Activated naive CD4-positive, alpha-beta T cell (primary cell): ENCODE measurements at places on chromosomes 16 and 17.

DNA sequence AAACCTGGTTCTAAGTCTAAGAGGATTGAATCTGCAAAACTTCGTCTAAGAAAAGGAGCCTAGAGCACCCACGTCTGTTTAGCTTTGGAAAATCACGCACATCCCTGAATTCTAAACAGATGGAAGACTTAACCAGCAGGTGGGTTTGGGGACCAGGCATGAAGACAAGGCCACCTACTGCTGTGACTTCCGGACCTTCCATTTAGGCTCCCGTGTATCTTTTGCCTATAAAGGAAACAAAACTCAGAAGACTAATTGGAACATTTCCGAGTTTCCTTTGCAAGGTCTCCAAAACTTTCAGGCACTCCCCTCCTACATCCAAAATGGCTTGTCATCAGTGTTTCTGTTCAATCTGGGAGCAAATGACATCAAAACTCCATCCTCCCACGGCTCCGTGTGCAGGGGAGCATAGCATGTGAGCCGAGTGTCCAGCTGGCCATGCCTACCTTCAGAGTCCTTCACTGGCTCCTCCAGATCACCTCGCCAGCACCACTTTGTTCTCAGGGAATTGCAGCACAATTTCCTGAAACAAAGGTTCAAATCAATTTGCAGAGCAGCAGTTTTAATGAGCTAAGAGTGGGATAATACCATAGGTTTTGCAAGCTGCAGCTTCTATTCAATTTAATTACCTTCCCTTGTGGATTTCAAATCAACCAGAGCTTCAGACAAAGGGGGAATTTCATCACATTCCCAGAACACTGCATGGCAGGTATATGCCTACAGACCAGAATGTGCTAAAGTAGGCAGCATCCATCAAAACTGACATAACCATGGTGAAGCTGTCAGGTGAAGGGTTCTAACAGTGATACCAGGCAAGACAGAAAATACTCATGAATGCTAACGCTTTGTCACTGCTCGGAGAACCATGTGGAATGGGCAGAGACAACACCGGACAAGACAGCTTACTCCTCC, 23.5 kb downstream of the CACNG1 start:
- no peak for DNase-seq

- DNase-seq, result no peak
Measured at GRCh38 chr17:42185621-42185930, 324 bp upstream of the HCRT start.

GRCh38 chr17:12391468-12391867, 274.2 kb upstream of the MYOCD start:
- DNase-seq, result no peak

DNA sequence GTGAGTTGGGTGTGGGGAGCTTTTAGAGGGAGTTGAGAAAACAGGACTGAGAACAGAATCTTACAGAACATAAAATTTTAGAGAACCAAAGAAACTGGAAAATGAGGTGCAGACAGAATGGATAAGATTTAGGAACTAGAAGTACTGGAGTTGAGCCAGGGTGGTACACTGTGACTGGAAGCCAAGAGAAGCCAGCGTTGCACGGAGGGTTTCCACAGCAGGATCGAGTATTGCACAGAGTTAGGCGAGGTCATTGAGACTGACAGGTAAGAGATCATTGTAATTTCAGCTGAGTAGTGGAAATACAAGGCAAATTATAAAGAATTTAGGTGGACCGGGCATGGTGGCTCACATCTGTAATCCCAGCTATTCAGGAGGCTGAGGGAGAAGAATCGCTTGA, 6.6 kb downstream of the GSDMA start:
- DNase-seq, result no peak

DNA sequence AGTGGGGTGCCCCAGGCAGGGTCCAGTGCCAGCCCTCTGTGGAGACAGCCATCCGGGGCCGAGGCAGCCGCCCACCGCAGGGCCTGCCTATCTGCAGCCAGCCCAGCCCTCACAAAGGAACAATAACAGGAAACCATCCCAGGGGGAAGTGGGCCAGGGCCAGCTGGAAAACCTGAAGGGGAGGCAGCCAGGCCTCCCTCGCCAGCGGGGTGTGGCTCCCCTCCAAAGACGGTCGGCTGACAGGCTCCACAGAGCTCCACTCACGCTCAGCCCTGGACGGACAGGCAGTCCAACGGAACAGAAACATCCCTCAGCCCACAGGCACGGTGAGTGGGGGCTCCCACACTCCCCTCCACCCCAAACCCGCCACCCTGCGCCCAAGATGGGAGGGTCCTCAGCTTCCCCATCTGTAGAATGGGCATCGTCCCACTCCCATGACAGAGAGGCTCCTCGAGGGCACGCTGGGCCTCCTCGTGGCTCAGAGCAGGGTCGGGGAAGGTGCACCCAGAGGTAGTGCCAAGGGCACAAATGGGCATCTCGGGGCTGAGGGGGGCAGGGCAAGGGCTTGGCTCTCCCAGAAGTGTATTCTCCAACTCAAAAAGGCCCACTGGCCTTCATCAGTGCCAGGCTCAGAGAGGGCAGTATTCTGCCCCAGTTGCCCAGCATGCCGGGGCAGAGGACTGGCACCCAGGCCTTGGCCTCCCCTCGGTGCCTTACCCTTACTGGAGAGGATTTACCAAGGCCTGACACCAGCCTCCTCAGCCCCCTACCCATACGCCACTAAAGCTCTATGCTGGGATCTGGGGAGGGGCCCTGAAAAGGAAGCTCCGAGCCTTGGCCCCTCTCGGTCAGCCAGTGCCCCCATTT, at the start of gene CDH5:
Gene CDH5 (plus strand): TSS at position 259 of the 867 bp plus-strand sequence. CDS start 12,647 bp downstream, outside the sequence.
- no peak for DNase-seq

- no peak for DNase-seq
Measured at GRCh38 chr16:69048328-69049120, 56.9 kb upstream of the HAS3 start.

- no peak for DNase-seq
Measured at GRCh38 chr17:4742133-4742532, 2.4 kb upstream of the CXCL16 start.

GRCh38 chr16:66250686-66251431, 115.6 kb upstream of the CDH5 start:
- no peak for DNase-seq

DNA sequence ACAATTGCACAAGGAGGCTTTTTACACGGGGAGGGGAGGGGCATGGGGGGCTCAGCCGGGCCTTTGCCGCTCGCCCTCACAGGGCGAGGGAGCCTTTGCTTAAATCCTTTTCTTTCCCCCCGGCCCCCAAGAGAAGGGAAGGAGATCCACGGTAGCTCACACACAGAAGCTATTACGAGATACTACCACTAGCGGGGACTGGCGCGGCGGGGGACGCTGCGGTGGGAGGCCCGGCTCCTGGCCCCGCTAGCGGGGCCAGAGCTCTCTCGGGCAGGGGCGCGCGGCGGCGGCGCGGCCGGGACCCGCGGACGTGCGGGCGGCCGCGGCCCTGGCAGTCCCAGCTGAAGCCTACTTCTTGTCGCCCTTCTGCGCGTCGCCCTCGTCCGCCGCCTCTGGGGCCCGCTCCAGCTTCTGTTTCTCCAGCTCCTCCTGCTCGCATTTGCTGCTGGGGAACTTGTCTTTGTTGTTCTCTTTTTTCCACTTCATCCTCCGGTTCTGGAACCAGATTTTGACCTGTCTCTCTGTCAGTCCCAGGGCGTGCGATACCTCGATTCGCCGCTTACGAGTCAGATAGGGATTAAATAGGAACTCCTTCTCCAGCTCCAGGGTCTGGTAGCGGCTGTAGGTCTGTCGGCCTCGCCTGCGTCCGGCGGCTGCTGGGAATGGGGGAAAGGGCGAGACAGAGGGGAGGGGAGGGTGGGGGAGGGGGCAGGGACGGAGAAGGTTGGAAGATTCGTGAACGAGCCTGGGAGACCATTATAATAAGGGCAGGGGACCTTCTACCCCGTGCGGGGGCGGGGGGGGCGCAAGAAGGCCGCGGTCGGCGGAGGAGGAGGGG, 2.0 kb downstream of the HOXB8 start:
- DNase-seq, result no peak

- no peak for DNase-seq
Measured at GRCh38 chr16:6250511-6250910, 1082.1 kb upstream of the RBFOX1 start.

- no peak for DNase-seq
Measured at GRCh38 chr16:50881956-50882355, 140.1 kb downstream of the CYLD start.

GRCh38 chr17:66405836-66406677, 103.6 kb downstream of the PRKCA start:
- no peak for DNase-seq

DNA sequence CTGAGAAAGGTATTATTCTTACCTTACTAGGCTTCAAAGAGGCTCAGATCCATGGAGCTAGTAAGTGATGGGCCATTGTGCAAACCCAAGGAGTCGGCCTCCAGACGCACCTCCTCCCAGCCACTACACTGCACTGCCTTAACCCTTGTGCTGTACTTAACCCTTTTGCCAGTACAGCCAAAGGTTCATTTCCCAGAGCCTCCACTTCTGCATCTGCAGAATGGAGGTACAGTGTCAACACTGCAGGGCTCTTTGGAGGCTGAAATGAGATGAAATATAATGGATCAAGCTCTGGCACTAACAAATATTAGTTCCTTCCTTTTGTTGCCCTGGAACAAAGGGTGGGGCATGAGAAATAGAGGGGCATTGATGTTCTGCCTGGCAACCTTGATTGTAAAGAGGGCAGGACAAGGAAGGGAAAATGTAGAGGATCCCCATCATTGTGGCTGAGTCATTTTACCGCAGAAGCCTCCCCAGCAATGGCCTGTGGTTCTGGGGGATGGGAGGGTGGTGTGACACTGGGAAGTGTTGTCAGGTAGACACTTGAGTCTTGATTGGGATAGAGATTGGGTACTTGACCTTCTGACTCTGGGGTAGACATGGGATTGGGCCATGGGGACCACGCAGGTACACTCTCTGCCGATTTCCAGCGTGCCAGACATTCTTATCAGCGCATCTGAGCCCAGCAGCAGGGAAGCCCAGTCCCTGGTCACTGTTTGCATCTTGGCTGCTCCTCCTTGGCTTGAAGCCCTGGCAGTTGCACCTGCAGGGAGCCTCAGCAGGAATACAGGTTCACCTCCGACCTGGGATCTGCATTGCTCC, 84.0 kb downstream of the MSI2 start:
- DNase-seq, result no peak

GRCh38 chr16:84357191-84357651, 11.1 kb upstream of the ATP2C2 start:
- no peak for DNase-seq

GRCh38 chr17:36931697-36932382, 5.4 kb upstream of the LHX1 start:
- DNase-seq, result no peak

GRCh38 chr16:309476-309875, 26.5 kb downstream of the PDIA2 start:
- DNase-seq, result no peak

GRCh38 chr17:40347319-40348135, 17.0 kb downstream of the GJD3 start:
- no peak for DNase-seq

DNA sequence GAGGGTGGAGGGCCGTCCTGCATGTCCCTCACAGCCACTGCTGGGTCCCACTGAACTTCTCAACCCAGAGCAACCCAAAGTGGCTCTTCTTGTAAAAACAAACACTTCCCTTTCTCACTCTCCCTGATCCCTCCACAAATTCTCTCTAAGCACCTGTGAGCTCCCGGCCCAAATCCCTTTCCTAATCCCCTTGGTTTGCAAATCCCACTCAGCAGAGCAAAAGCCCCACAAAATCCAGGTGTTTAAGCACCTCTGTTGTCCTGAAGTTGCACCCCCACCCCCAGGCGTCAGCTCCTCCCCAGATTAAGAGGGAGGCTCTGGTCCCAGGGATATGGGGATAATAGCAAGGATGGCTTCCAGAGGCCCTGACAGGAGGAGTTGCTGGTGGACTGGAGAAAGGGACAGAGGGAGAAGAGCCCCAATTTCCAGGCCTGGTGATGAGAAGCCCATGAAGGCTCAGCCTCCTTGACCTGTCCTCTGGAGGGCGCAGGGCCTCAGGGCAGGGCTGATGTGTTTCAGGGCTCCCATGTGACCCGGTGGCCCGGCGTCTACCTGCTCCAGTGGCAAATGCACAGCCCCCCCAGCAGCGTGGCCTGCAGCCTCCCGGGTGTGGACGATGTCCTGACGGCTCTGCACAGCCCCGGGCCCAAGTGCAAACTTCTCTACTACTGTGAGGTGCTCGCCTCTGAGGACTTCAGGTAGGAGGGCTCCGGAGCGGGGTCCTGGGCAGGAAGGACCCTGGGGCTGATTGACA, 23.0 kb downstream of the NAGPA start:
- no peak for DNase-seq

DNA sequence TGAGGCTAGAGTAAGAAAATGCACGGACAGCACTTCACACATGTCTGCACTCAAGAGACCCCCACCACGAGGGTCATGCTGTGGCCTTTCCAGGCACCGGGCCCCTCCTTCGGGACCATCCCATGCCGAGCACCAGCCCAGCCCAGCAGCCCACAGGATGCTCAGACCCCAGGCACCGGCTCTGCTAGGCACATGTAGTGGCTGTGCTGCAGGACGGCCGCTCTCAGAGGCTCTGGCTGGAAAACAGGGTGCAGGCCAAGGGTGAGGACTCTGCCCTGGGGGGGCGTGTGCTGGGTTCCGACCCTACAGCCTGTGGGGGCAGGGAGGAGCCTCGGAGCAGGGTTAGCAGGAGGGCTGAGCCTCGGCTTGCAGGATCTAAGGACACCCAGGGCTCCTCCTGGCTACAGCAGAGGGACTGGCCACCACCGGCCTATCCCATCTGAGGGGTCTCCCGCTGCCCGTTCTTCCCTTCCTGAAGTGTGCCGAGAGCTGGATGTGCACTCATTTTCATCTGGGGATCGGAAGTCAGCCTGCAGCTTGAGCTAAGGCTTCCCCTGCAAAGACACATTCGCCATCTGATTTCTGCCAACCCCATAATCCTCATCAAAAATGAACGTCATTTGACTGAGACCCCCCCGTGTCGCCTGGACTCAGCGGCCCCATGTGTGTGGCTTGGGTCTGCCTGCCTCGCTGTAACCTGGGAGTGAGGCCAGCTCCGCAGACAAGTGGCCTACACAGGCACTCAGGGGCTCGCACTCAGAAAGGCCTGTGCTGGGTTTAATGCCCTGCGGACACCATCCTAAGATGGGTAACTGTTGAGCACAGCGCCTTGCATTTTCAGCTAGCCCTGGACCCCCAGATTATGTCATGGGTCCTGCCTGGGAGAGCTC, 293.1 kb upstream of the FOXF1 start:
- no peak for DNase-seq

- no peak for DNase-seq
Measured at GRCh38 chr16:12677502-12677901, 126.2 kb downstream of the CPPED1 start.

GRCh38 chr16:54707813-54708212, 222.9 kb upstream of the IRX5 start:
- DNase-seq, result no peak

GRCh38 chr17:3890082-3890877, 2.6 kb downstream of the CAMKK1 start:
- no peak for DNase-seq

GRCh38 chr16:85917959-85918358, 19.0 kb downstream of the IRF8 start:
- DNase-seq, result no peak

- no peak for DNase-seq
Measured at GRCh38 chr16:1044460-1045309, 27.9 kb upstream of the SSTR5 start.
